ENCODE measurements at places on chromosomes 1 and 21.

GRCh38 chr1:3322450-3323020 is 131.9 kb upstream of the ARHGEF16 start:
- no peak for DNase-seq

DNA sequence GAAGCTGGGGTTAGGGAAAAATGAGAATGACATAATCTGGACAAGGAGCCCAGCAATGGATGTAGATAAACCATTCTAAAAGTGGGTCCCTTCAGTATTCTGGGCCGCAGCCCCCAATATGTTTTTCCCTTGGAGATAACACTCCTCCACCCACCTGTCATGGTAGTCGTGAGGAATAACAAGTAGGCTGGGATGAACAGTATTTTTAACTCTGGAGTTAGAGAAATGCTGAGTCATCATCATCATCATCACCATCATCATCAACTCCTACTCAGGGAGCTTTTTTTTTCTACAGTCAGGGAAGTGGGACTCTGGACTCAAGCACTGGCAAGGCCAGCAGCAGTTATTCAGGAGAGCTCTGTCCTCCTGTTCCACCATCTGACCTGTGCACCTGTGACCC is 12.8 kb downstream of the CADM3 start:
- DNase-seq = no peak

DNA sequence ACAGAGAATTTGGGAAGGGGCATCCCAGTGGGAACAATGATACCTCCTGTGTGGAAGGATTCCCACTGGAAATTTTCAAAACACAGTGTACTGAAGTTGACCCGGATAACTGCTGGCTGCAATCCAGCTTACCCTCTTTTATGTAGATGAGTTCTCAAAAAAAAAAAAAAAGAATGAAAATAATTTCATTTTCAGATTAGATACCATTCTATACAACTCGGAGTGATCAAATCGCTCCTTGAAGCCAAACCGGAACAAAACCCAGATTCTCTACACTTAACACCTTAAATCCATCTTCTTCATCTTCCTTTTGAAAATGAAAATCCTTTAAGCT is 69.1 kb downstream of the KAZN start:
- no peak for DNase-seq

GRCh38 chr1:41619511-41620364 is 135.3 kb upstream of the EDN2 start:
- DNase-seq = no peak

GRCh38 chr1:183379951-183380350 is 38.2 kb downstream of the NMNAT2 start:
- no peak for DNase-seq

DNA sequence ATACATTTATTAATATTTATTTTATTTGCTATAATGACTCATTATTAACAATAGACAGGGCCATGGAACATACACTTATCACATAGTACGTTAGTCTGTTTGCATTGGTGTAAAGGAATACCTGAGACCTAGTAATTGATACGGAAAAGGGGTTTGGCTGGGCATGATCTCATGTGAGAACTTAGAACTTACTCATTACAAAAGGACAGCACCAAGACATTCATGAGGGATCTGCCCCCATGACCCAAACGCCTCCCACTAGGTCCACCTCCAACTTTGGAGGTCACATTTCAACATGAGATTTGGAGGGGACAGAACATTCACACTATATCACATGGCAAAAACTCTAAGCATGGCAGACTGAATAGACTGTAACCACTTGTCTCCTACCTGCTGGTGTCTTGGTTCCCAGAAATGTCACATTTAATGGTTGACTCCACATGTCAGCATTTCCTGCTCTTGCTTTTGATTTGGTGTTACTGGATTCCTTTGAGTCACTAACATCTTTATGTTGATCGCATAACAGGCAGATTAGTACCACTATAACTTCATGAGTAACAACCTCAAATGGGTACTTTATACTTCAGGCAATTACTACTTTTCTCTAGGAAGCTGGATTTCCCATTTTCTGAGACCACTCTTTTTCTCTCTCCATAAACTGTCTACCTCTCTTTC is 3.5 kb upstream of the C1orf116 start:
- DNase-seq = no peak

DNA sequence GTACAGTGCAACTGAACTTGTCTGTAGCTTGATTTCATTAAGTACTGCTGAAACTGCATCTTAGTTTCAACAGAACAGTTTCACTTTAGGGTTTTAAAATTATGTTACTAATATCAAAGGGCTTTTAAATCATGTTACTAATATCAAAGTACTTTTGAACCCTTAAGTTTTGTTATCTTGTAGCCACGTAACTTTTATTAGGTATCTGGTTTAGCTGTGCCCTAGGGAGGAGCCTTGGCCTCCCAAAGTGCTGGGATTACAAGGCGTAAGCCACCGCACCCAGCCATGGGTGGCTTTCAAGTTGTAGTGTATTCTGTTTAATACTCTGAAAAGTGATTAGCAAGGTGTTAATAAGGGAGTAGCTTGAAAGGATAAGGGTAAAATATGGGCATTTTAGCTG is 2.0 kb downstream of the KDM4A start:
- no peak for DNase-seq

- no peak for DNase-seq
These were observed 13.9 kb upstream of the CTSE start for GRCh38 chr1:206037581-206037980.

Data from mesothelial cell of epicardium (in vitro differentiated cells).